Fibroblast of lung (primary cell): ENCODE measurements at places on chromosomes 7 and 10.

DNA sequence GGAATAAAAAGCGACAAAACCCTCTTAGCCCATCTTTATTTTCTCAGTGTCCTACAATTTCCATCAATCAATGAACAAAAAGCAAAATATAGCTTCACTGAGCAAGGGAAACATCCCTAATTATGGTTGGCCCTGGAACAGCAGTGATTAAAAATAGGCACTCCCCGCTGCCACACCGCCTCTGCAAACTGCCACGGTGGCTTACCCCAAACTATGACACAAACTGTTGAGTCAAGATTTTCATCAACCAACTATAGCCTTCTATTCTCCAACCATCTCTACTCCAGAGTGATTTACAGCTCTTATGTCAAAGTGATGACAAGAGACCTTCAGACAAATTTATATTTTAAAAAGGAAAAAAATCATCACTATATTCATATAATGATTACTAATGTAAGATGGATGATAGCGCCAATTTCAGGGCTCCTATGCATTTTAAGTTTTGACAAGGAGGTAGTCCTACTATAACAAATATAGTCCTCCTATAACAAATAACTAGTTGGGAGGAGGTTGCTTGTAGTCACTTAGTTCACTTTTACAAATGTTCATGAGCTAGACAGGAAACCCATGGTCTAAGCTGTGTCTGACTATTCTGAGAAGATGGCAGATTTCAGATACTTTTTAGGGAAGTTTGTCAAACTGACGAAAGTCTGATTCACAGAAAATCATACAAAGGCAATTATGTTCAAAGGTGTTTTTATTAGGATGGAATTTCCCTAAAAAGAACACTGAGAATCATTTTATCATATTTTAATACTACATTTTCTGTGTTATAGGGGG lies 26.3 kb downstream of the DENND11 start:
- peak; percentile 30 for DNase-seq

DNA sequence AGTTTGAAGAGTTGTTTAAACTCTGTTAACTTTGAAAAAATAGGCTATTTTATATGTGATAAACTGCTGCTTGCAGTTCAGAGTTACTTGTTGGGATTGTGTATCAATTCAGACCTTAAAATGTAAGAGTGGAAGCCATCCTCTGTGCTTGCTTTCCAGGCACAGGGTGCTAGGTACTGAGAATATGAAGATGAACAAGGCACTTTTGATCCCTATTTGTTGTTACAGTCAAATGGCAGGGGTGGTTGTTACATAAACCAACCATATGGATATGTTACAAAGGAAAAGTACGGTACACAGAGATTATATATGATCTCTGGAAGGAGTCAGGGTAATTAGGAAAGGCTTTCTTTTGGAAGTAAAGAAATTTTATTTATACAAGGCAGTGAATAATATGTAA lies 63.8 kb downstream of the REEP3 start:
- no peak for DNase-seq

DNA sequence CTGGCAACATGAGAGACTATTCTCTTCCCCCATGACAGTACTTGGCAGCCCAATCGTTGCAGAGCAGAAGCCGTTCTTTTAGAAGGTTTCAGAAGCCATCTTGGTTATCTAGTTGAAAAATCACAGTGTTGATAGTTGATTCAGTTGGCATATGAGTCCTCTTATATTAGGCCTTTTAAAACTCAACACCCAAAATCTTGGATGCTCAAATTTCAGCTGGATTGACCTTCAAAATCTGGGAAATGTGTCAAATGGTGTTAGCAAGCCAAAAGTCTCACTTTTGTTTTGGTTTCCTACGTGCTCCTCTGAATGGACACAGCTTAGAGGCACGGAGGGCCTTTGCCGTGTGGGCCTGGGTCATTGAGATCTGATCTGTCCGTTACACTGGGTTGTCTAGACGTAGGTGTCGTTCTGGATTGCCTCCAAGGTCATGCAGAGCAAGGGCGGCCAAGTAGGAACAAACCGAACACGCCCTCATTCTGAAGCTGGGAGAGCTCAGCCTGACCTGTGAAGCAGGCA lies 59.3 kb upstream of the BMPER start:
- DNase-seq, result peak; percentile 66

DNA sequence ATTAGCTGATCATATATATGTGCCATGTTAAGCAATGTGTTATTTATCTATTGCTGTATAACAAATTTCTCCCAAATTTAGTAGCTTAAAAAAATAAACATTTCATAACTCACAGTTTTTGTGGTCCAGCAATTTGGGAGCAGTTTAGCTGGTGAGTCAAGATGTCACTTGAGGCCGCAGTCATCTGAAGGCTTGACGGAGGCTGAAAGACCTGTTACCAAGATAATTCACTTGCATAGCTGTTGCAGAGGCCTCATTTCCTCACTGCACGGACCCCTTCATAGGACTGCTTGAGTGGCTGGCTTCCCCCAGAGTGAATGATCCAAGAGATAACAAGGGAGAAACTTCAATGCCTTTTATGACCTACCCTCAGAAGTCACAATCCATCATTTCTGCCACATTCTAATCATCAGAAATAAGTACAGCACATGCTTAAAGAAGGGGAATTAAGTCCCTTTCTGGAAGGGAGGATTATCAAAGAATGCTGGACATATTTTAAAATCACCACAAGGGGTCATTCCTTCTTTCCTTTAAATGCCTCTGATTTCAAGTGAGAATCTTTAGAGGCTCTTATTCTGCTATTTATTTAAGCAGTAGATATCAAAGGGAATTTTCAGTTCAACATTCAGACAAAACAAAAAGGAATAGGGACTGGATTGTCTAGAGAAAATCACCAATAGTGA lies 10.5 kb upstream of the SRPK2 start:
- DNase-seq, result peak; percentile 59

- DNase-seq, result peak; percentile 96
These were observed 85.8 kb downstream of the NRP1 start for GRCh38 chr10:33248638-33249037.

- no peak for DNase-seq
These were observed 123.0 kb downstream of the IDE start for GRCh38 chr10:92450896-92451295.

DNA sequence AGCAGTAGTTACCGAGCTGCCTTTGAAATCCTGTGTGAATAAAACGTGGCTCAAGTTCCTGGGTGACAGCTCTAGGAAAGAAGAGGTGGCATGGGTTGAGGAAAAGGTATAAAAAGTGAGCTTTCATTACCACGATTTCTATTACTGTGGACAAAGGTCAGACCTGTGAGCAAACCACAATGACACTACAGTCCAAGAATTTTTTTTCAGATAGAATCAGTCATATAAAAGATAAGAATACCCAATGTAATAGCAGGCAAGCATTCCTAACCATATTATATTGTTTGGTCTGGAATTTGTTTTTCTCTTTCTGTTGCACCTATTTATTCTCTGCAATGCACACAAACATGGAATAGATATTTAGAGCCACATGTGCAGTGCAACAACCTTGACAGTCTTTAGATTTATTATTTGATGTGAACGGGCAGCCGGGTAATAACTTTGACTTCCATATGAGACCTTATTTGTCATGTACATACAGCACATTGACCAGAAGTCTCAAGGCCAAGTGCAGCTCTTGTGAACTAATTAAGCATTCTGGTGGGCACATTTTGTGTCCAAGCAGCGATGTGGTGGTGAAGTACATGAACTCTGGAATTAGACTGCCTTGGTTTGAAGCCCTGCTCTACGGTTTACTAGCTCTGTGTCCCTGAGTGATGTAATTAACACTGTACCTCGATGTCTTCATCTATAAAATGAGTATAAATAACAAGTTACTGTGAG lies 156.8 kb downstream of the NRCAM start:
- peak; percentile 85 for DNase-seq

DNA sequence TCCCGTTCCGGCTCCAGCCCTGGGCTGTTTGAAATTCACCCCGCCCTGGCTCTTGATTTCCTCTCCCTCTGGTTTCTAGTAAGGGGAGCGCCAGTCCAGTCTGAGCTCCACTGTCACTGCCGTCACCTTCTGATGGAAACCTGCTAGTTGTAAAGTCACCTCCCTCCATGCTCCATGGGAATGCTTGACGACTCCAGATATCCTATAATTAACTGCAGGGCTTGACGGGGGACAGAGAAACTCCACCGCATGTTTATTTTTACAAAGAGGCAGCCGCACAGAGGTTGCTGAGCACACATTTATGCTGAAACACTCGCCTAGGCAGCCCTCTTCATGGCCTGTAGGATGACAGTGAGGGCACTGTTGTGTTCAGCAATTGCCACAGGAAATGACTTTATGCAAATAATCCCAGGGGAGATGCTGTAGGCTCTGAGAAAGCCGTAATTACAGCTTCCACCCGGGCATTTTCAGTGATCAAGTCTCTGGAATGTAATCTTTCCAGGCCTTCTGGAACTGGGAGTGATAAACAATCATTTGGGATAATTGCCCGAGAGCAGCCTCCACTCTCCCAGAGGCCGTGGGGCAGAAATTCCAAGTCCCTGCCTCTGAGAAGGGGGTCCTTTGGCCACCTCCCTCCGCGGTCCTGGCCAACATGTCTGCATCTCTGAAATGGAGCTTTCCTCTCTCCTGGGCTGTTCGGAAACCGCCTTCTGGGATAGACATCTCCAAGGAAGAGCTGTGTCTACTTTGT lies 300.5 kb downstream of the KLF6 start:
- DNase-seq, result peak; percentile 78

DNA sequence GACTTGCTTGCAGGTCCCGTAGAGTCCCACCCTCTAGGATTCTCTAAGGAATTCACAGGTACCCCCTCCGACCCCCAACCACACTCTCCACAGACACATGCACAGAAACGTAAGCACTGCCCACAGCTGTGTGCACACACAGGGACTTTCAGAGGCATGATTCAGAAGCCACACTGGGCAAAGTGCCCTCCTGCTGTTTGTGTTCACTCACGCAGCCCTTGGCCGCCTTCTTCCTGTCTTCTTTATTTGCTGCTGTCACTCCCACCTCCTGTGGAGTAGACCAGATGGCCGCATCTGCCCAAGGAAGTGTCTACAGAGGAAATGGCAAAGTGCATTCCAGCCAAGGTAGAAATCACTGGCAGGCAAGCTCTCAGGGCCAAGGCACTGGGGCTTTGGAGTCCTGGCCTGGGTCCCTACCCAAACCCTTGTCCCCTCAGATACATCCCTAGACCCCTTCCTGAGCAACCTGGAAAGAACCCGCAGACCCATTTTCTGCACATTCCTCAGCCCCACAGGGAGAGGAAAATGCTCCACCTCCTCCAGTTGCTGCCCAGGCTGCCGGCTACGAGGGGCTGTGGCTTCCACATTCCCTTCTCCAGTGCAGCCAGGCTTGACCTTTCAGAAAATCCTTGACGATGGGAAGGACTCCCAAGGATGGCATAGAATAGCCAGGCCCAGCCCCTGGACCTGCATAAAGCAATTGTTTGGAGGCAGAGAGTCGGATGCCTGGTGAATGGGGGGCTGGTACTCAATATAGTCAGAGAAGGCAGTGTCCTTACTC lies 21.6 kb upstream of the GIMAP8 start:
- peak; percentile 73 for DNase-seq

DNA sequence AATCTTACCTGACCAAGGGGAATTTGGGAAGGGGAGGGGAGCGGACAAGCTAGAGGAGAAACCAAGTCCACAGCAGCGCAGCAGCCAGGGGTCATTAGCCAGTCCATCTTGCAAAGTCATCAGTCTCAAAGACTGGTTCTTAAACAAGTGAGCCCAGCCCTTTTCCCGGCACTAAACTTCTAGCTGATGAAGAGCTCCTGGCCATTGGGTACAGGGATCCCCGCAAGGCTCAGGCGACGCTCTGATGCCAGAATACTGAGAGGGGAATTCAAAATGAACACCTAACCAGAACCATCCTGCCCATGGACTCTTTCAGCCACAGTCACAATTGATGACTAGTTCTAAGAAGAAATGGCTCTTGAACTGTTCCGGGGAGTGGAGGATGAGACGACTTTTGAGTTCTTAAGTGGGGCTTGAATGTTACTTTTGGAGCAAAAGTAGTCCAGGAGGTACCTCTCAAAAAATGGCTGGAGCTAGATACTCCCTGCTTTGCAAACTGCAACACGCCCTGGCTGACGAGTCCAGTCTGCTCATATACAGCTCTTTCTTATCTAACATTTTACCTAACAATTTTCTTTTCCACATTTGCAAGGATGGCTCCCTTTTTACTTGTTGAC lies 2.5 kb upstream of the TWIST1 start:
- no peak for DNase-seq

GRCh38 chr10:69973678-69974077 lies 79.0 kb upstream of the MACROH2A2 start:
- DNase-seq, result no peak

DNA sequence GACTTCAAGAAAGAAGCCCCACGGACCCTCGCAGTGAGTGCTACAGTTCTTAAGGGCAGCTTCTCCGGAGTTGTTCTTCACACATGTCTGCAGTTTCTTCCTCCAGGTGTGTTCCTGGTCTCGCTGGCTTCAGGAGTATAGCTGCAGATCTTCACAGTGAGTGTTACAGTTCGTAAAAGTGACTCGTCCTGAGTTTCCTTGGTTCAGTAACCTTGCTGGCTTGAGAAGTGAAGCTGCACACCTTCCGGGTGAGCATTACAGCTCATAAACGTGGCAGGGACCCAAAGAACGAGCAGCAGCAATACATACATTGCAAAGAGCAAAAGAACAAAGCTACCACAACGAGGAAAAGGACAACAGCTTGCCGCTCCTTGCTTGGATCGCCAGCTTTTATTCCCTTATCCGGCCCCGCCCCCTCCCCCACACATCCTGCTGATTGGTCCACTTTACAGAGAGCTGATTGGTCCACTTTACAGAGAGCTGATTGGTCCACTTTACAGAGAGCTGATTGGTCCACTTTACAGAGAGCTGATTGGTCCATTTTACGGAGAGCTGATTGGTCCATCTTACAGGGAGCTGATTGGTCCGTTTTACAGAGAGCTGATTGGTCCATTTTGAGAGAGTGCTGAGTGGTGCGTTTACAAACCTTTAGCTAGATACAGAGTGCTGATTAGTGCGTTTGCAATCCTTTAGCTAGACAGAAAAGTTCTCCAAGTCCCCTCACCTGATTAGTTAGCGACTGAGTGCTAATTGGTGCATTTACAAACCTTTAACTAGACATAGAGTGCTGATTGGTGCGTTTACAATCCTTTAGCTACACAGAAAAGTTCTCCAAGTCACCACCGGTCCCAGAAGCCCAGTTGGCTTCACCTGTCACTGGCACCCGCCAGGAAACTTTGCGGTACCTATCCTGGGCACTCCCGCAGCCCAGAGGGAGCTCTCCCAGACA lies 165.3 kb downstream of the AGMO start:
- no peak for DNase-seq

DNA sequence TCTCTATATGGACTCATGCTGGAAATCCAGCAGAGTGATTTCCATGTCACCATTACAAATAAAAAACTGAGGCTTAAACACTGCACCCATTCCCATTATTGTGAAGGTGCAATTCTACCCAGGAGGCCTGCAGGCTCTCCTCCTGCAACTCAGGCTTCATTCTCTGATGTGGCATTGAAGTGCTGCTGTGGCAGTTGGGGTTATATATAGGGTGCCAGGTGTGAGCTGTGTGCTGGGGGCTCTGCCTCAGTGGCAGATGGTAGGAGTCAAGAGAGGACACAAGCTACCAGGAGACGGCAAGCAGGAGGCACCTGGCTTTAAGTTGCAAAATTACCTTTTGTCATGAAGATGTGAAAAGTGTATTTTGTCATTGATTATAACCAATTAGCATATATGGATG lies 21.3 kb downstream of the ZNF107 start:
- no peak for DNase-seq
